ENCODE measurements at places on chromosomes 4 and X. TPM values are rescaled to one million over a fixed set of nuclear protein-coding genes. Genes with fewer than 3 reads are reported as not detected.

DNA sequence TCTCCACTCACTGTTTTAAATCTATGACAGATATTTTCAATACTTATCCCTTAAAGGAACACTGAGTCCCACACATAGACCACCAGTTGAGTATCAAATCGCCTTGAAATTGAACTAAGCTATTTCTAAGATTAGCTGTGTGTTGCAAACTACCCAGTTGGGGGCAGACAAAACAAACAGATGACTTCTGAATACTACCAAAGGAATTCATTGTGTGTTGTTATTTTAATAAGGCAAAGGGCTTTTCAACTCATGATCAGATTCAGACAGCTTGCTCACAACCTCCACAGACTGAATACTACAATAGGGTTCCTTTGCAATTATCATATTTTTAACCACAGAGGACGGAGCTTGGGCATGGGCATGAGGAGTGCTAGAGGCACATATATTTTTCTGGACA lies 283.0 kb upstream of the GPC4 start:
- no peak for DNase-seq

GRCh38 chrX:84108584-84108983 lies 79.4 kb downstream of the RPS6KA6 start:
- no peak for DNase-seq

- DNase-seq, result no peak
These were observed 464.6 kb downstream of the IL15 start for GRCh38 chr4:142100941-142101340.

DNA sequence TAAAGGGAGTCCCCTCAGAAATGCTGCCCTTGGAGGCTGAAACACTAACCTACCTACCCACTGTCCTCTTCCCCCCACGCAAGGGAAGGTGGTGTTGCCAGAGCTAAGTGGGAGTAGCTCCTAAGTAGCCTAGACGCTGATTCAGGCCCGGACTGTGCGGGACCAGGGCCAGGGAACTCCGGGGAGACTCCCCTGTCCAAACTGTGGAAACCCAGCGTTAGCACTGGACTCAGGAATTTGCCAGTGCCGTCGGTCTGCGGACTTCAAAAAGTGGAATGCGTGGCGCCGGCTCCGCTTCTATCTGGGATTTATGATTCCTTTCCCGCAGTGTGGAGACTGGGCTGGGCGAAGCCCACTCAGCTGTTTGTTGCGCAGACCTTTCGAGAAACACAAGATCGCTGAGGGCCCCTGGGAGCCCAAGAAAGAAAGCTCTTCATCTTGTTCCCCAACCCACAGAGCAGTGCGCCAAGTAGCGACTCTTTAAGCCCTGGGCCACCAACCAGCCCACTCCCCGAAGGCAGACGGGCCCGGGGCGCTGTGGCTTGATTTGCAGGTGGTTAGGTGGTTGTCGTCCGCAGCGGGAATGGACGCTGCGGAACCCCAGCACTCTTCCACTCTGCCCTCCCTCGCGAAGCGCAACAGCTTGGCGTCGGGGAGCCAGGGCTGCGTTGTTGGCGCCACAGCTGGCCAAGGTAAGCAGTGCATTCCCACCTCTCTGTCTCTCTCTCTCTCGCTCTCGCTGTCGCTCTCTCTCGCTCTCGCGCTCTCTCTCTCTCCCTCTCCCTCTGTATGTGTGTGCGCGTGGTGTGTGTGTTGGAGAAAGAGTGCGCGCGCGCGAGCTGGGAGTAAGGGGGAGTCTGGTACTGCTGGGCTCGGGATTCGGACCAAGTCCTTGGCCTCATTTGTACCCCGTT lies 2.0 kb downstream of the TMEM255A start:
- DNase-seq, result peak; percentile 52

GRCh38 chrX:155891446-155892210 lies 10.5 kb downstream of the VAMP7 start:
- no peak for DNase-seq

DNA sequence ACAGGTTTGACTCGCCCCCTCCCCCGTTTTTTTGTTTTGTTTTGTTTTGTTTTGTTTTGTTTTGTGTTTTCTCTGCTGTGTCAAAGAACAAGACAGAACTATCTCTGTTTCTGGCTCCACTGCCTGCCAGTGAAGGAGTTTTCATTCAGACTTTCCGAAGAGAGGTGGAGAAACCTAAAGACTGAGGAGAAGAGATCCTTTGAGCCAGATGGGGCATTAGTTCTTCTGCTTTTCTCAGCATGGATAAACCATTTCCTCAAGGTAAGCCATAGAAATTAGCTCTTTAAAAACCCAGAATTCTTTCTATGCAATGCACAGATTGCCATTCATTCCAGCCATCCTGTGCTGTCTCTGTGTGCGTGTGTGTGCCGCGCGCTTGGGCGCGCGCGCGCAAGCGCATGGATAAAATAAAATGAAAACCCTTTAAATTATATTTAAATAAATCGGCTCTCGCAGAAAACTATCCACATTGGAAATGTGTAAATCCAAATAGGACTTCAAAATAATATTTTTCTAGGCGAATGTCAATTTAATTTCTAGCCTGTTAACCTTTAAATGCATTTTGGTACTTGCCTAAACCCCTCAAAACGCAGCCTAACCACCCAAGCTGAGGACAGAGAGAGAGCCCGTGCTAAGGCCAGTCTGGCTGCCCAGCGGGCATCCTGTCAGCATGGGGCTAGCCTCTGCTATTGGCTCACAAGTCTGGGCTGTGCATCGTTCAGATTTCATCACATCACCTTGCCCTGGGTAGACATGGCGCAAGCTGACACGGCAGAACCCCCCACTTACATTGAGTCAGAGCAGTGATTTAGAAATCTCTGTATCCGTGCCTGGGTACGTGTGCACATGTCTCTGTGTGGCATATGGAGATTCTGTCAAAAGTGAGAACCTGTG lies 113.0 kb upstream of the VAMP7 start:
- DNase-seq, result no peak

GRCh38 chr4:120236873-120237272 lies 170.2 kb upstream of the MAD2L1 start:
- DNase-seq, result no peak

GRCh38 chrX:137479386-137479785 lies 86.5 kb upstream of the ZIC3 start:
- no peak for DNase-seq

DNA sequence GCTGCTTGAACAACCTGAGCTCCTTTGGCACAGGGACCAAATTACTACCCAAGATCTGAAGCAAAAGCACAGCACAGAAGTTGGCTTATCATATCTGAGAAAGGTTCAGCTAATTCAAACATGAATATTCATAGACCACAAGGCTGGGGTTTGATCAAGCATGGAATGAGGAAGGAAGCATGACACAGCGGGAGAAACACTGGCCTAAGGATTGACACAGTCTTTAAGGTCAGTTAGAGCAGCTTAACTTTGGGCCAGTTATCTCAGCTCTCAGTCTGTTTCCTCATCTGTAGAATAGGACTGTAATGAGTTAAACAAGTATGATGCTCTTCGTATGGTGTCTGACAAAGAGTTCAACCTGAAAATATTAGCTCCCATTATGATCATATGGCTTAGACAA lies 88.5 kb upstream of the CBR4 start:
- DNase-seq, result no peak

DNA sequence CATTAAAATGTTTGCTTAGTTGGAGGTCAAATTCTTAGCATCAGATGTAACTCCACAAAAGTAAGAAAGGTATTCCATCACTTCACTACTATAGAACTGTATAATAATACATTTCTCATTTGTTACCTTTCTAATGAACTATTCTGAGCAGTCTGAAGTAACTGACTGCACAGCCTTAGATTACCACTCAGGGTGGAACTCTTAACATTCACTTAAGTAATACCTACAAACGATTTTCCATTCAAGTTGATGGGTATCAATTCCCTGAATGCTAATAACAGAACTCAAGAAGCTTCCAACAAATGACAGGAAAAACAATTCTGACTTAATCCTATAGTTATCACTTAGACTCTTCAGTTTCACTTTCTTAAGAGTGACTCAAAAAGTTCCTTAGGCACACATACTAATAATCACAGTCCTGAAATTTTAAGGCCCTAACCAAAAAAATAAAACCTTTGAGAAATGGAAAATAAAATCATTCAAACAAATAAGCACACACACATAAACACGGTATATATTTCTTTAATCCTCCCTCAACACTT lies 20.9 kb downstream of the HNRNPD start:
- DNase-seq, result no peak

GRCh38 chr4:70741867-70742658 lies 20.3 kb downstream of the RUFY3 start:
- DNase-seq, result no peak

DNA sequence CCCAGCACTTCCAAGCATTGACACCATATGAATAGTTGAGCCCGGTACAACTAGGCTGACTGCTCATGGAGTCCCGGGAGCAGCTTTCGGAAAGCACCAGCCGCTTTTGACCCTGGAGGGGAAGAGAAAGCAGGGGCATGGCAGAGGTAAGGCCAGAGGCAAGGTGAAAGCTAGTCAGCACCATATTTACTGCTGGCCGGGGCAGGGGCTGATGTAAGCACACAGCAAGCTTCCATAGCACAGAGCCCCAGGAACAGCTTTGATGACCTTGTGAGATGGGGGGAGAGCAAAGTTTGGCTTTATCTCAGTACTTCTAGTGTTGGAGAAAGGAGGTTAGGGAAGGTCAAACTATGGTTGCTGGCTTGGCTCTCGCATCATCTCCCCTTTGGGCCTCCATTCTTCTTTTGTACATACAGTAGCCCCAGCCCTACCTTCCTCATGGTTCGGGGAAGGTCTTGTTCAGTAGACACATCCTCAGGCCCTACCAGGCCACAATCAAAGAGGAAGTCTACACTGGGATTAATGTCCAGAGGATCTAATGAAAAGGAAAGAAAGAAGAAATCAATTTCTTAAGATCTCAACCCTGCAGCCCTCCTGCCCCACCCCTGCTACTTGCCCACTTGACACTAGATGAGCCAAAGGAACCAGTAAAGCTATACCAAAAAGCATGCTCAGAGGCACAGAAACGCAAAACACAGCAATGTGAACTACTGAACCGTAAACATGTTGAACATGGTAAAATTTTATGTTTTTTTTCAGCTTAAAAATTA lies 9.4 kb downstream of the ZMYM3 start:
- DNase-seq, result no peak

DNA sequence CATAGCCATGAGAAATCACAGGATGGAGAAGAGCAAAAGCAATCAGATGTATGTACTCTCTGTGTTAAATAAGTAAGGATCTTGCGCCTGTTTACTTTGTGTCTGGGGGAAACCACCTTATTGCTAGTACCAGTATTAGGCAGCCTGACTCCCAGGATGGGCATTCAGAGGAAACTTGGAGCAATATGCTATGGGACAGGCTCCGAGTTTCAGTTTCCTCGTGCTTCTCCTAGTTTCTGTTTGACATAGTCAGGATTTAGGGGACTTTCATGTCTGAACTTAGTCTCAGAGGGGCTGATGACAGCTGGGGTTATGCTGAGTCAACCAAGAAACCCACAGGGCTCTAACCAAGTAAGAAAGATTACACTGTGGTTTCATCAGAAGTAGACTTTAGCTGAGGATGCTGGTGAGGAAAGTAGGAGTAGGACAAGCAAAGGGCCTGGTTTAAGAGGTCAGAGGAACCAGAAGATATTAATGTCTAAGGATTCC lies 13.5 kb downstream of the NSUN7 start:
- DNase-seq, result no peak

DNA sequence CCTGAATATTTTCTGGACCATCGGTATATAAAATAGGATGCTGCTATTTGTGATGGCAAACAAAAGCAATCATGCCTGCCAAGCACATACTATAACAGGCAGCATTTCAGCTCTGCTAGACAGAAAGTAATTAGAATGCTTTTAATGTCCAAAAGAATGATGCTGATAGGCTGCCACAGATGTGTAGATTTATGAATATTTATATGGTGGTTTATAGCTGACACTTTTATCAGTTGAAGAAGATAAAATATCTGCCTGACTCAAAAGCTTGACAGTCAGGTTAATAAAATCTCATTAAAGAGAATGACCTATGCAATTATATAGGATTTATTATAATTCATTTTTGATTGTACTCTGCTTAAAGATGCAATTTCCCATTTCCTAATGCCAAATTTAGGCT lies 4.0 kb downstream of the BEND4 start:
- DNase-seq, result no peak

KLHL4 gene
- 8.6 TPM for polyA plus RNA-seq

PLS3 gene
- polyA plus RNA-seq, result 239 TPM

USP17L11 gene
- not detected for polyA plus RNA-seq

RNF150 gene
- 29.0 TPM for polyA plus RNA-seq

CT83 gene
- polyA plus RNA-seq, result not detected

PCSK1N gene
- polyA plus RNA-seq, result 13.6 TPM

BTC gene
- 4.7 TPM for polyA plus RNA-seq

LEF1 gene
- 70.5 TPM for polyA plus RNA-seq

Data from renal cortex interstitium (tissue), 15 donors.